ENCODE measurements at places on chromosomes 5 and 9. TPM values are rescaled to one million over a fixed set of nuclear protein-coding genes. Genes with fewer than 3 reads are reported as not detected.

ADCY2 gene
- total RNA-seq, result not detected

IL13 gene
- total RNA-seq, result not detected

TTC16 gene
- total RNA-seq, result not detected

ZNF300 gene
- total RNA-seq, result 5.3 TPM

KIF20A gene
- total RNA-seq, result 61.7 TPM

OR2Y1 gene
- not detected for total RNA-seq

SPATA31E1 gene
- total RNA-seq, result not detected

MLANA gene
- total RNA-seq, result not detected

MEF2C gene
- total RNA-seq, result 88.1 TPM

MYMK gene
- total RNA-seq, result not detected

FOXD4 gene
- 0.19 TPM for total RNA-seq

IFNA7 gene
- not detected for total RNA-seq

PCDHGA3 gene
- 0.86 TPM for total RNA-seq

LPAR1 gene
- 0.33 TPM for total RNA-seq

BTNL8 gene
- total RNA-seq, result not detected

SMC5 gene
- 20.9 TPM for total RNA-seq

DBH gene
- not detected for total RNA-seq

DIPK1B gene
- total RNA-seq, result 182 TPM

IFNB1 gene
- not detected for total RNA-seq

ADAMTS19 gene
- not detected for total RNA-seq

SLCO6A1 gene
- total RNA-seq, result not detected

GPR21 gene
- total RNA-seq, result 1.3 TPM

FBN2 gene
- 5.9 TPM for total RNA-seq

RMRP gene
- total RNA-seq, result 52,393 TPM

PRR7 gene
- 21.2 TPM for total RNA-seq

GMCL2 gene
- total RNA-seq, result not detected

MAMDC2 gene
- total RNA-seq, result 8.5 TPM

IFNA13 gene
- total RNA-seq, result not detected

Data from vein endothelial cell (primary cell).